ENCODE measurements at places on chromosomes 7 and 10. TPM values are rescaled to one million over a fixed set of nuclear protein-coding genes. Genes with fewer than 3 reads are reported as not detected.

Gene MEOX2
- total RNA-seq, result 8.9 TPM

Gene NPC1L1
- total RNA-seq, result not detected

Gene HOXA3
- 9.3 TPM for total RNA-seq

GRCh38 chr10:46549171-46550075 lies 7.0 kb downstream of the GPRIN2 start:
- H3K4me3 ChIP-seq, result no peak overlapping the region
- H3K27ac ChIP-seq, result no peak overlapping the region
- DNase-seq, result peak; percentile 97

GRCh38 chr7:70165477-70166170 lies 567.3 kb downstream of the AUTS2 start:
- H3K27me3 ChIP-seq, result no peaks in the 10 kb centered on the region
- H3K4me3 ChIP-seq, result no peak overlapping the region
- no peak for DNase-seq
- peaks cover 37% of the 10 kb centered on the region for H3K4me1 ChIP-seq

DNA sequence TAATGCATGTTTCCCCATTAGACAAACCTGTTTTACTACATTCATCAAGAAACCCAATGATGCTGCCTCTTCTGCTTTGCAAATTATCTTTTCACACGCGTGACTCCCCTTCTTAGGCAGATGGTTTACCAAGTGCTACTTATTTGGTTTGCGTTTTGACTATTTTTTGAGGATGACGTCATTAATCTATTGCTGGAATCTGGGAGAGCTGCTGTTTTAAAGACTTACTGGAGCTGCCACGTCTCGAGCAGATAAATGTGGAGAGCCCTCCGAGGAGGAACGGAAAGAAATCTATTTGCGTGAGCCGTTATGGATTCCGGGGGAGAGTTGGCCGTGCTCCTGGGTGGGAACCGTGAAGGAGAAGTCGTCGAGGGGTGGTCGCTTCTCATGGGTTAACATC lies 19.7 kb downstream of the INSYN2A start:
- DNase-seq, result no peak
- H3K4me1 ChIP-seq, result no peaks in the 10 kb centered on the region
- no peaks in the 10 kb centered on the region for H3K27me3 ChIP-seq
- peaks cover 6% of the 10 kb centered on the region for H3K36me3 ChIP-seq
- no peak overlapping the region for H3K4me3 ChIP-seq
- no peak overlapping the region for H3K27ac ChIP-seq

DNA sequence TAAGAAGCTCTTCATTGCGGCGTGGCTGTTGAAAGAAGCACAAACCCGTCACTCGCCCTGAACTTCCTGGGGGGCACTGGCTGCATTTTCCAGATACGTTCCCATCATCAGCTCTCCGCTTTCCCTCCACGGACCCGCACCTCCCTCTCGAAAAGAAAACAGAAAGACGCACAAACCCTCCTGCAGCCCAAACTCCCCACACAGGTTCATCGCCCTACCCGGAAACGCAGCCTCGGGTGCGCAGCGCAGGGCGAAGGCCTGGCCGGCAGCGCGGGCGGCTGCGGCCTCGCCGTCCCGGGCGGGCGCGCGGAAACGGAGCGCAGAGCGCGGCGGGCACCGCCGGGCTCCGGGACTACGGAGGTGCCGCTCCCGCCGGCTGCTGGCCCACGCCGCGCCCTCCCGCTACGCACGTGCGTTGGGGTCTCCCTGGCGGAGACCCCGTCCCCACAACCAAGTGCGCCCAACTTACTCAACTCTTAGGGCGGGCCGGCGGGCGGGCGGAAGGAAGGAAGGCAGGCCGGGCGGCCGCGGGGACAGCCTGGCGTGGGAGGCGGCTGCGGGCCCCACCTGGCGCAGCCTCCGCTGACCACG lies 822 bp downstream of the ZNF800 start:
- peak overlapping the region; percentile 95 for H3K27ac ChIP-seq
- no peak for DNase-seq
- peaks cover 2% of the 10 kb centered on the region for H3K27me3 ChIP-seq
- peak overlapping the region; percentile 97 for H3K4me3 ChIP-seq

GRCh38 chr10:75355706-75356105 lies 45.9 kb downstream of the ZNF503 start:
- no peak for DNase-seq
- no peak overlapping the region for H3K27ac ChIP-seq
- no peaks in the 10 kb centered on the region for H3K27me3 ChIP-seq
- H3K36me3 ChIP-seq, result no peaks in the 10 kb centered on the region
- H3K4me1 ChIP-seq, result peaks cover 11% of the 10 kb centered on the region
- no peak overlapping the region for H3K4me3 ChIP-seq

DNA sequence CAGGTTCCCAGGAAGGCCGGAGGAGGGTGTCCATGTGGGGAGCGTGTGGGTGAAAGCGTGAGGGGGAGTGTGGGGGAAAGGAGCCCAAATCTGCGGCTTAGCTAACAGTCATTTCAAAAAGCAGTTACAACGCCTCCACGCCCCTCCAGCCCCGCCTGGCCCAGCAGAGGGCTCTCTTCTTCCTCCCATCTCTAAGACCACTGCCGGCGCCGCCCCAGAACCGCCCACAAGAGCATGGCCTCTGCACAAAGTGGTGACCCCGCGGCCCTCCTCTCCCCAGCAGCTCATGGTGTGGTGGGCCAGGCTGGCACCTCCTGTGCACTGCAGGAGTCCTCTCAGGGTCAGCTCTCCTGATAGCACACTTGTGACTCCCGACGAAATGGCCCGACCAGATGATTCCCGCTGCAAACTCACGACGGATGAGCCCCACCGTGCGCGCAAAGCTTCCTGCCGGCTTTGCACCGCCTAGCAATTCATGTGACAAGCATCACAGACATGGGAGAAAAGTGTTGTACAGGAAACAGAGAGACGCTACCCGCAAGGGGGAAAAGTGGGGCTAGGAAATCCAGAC lies 12.4 kb upstream of the HUS1 start:
- H3K27me3 ChIP-seq, result no peaks in the 10 kb centered on the region
- H3K4me3 ChIP-seq, result peak overlapping the region; percentile 91
- H3K27ac ChIP-seq, result peak overlapping the region; percentile 94
- no peaks in the 10 kb centered on the region for H3K36me3 ChIP-seq
- peaks cover 16% of the 10 kb centered on the region for H3K4me1 ChIP-seq

DNA sequence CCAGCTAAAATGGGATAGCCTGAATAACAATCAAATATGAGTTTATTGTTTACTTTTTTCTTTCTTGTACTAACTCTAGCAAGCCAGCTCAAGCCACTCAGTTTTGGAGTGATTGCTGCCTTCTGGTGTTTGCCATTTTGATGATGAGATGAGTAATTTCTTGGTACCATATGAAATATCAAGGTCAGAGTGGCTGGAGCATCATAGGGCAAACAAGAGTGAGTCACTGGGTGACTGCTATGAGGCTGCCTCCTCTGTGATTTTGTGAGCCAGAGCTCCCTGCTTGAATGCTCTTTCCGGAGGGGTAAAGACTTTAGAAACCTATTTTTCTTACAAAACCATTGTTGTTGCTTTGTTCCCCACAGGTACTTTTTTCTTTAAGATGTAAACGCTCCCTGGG lies 295.6 kb downstream of the PRKG1 start:
- H3K36me3 ChIP-seq, result no peaks in the 10 kb centered on the region
- no peak for DNase-seq
- H3K27ac ChIP-seq, result no peak overlapping the region
- peaks cover 29% of the 10 kb centered on the region for H3K4me1 ChIP-seq
- H3K4me3 ChIP-seq, result no peak overlapping the region

DNA sequence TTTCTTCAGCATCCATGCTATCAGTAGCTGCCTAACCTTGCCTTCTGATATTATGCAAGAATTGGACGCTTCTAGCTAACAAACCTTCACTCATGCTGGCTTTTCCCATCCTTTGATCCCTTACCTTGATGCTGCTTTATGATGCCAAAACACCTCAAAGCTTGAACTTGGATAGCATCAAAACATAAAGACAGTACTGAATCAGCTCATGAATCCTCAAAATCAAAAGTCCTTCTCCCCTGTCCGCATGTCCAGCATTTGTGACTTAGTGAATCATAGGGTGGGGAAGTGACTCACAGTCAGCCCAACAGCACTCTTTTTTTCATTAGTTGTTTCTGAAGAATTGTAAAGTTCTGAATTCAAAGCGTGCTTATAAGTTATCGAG lies 89.5 kb upstream of the PIK3CG start:
- H3K36me3 ChIP-seq, result no peaks in the 10 kb centered on the region
- no peaks in the 10 kb centered on the region for H3K27me3 ChIP-seq
- H3K4me1 ChIP-seq, result peaks cover 49% of the 10 kb centered on the region
- no peak for DNase-seq
- H3K27ac ChIP-seq, result peak overlapping the region; percentile 85

DNA sequence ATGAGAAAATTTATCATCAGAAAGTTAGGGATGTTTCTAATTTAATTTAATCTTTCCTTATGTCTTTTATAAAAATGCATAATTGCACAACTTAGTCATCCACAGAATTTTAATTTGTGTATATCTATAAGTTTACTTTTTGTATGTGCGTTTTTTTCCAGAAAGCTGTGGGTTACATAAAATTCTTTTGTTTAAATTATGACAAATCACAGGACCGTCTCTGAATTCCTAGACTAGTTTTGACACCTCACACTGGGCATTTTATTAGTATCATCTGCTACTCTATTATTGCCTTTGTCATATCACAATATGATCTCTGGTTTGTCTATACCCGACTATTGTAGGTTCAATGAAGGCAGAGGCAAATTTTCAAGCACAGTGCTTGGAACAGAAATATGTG lies 482.4 kb upstream of the SEMA3D start:
- no peaks in the 10 kb centered on the region for H3K27me3 ChIP-seq
- H3K4me1 ChIP-seq, result peaks cover 11% of the 10 kb centered on the region
- no peak for DNase-seq
- no peaks in the 10 kb centered on the region for H3K36me3 ChIP-seq

- H3K27me3 ChIP-seq, result peaks cover 22% of the 10 kb centered on the region
- no peaks in the 10 kb centered on the region for H3K36me3 ChIP-seq
- no peak for DNase-seq
Measured at GRCh38 chr7:135831455-135832195, 83.0 kb upstream of the FAM180A start.

GRCh38 chr7:40455485-40455884 lies 320.7 kb downstream of the SUGCT start:
- no peaks in the 10 kb centered on the region for H3K27me3 ChIP-seq
- no peak for DNase-seq
- no peak overlapping the region for H3K4me3 ChIP-seq

GRCh38 chr7:55083206-55083605 lies 64.4 kb downstream of the EGFR start:
- peaks cover 2% of the 10 kb centered on the region for H3K27me3 ChIP-seq
- H3K36me3 ChIP-seq, result peaks cover 6% of the 10 kb centered on the region
- H3K4me3 ChIP-seq, result no peak overlapping the region
- no peak overlapping the region for H3K27ac ChIP-seq

- DNase-seq, result no peak
- H3K4me3 ChIP-seq, result no peak overlapping the region
- no peaks in the 10 kb centered on the region for H3K27me3 ChIP-seq
- H3K4me1 ChIP-seq, result peaks cover 8% of the 10 kb centered on the region
- H3K27ac ChIP-seq, result no peak overlapping the region
- H3K36me3 ChIP-seq, result peaks cover 1% of the 10 kb centered on the region
Measured at GRCh38 chr7:132309102-132309805, 267.0 kb downstream of the PLXNA4 start.

DNA sequence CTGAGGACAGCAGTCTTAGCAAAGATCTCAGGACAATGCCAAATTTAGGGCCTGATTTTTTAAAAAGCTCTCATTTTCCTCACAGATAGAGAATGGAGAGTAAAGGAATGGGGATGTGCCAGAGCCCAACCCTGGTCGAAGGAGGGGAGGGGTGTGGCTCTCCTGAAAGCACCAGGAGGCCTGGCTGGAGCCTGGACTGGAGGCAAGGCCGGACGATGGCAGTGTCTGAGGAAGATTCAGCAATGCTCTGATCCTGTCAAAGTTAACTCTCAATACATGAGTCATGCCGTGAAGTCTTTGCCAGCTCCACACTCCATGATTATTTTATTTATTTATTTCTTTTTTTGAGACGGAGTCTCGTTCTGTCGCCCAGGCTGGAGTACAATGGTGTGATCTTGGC lies 108.3 kb downstream of the UPF2 start:
- H3K27ac ChIP-seq, result peak overlapping the region; percentile 68
- peaks cover 36% of the 10 kb centered on the region for H3K4me1 ChIP-seq
- no peaks in the 10 kb centered on the region for H3K27me3 ChIP-seq
- DNase-seq, result peak; percentile 82
- peaks cover 26% of the 10 kb centered on the region for H3K36me3 ChIP-seq
- H3K4me3 ChIP-seq, result no peak overlapping the region

DNA sequence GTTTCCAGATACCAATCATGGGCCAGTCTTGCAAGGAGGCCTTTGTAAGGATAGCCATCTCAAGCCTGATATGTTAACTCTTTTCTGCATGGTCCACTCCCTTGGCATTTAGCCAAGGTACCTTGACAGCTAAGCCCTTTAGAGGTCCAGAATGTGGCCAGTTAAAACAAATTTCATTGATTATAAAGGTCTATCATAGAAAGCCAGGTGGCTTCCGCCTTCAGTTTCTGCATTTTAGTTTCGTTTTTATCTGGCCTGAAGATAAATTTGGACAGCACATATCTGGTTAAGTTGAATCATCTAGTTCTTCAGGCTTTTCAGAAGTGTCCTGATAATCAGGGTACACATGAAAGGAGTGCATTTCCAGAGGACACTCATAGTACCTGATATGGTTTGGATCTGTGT lies 30.7 kb downstream of the ANKIB1 start:
- peaks cover 23% of the 10 kb centered on the region for H3K4me1 ChIP-seq
- no peak overlapping the region for H3K4me3 ChIP-seq
- DNase-seq, result no peak

DNA sequence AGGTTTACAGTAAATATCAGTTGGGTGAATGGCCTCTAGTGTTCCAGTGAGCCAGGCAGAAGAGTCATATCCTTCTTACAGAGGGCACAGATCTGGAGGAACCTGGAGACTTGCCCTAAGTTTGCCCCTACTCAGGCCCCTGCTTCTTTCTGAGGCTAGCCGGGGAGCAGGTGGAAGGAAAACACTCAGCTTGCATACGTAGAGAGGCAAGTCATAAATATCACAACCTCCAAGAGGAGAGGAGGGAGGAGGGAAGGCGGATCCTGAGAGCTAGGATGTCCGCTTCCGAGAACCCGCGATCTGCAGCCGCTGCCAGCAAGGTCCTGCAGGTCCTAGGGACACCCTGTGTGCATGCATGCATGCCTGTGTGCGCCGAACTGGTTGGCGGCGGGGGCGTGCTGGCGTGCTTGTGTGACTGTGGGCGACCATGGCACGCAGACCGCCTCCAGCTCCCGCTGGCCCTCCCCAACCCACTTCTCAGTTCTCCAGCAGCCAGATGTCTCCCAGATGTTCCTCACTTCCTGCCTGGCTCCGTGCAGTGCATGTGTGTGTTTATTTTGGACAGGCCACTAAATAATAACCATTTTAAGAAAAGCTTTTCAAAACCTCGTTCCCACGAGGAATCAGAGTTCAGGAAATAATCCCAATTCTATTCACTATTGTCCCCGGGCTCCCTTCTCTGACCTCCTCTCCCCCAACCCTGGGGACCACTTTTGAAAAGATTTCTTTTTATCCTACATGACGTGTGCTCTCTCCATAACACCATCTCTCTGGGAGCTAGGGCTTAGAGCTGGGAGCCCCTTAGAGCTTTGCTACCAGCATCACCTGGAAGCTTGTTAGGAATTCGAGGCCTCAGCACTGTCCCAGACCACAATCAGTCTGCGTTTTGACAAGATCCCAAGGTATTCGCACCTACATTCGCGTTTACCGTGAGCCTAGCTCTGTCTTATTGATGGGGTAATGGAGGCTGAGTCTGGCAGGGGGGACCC lies 32.4 kb downstream of the UNC5B start:
- peak overlapping the region; percentile 60 for H3K4me3 ChIP-seq
- peak; percentile 95 for DNase-seq
- peak overlapping the region; percentile 88 for H3K27ac ChIP-seq
- H3K27me3 ChIP-seq, result no peaks in the 10 kb centered on the region
- H3K36me3 ChIP-seq, result no peaks in the 10 kb centered on the region
